Stimulated activated CD8-positive, alpha-beta memory T cell treated with anti-CD3 and anti-CD28 coated beads, Interleukin-2, amount 100 ng/mL, for 1 hour (primary cell): ENCODE measurements at places on chromosomes 4 and X.

DNA sequence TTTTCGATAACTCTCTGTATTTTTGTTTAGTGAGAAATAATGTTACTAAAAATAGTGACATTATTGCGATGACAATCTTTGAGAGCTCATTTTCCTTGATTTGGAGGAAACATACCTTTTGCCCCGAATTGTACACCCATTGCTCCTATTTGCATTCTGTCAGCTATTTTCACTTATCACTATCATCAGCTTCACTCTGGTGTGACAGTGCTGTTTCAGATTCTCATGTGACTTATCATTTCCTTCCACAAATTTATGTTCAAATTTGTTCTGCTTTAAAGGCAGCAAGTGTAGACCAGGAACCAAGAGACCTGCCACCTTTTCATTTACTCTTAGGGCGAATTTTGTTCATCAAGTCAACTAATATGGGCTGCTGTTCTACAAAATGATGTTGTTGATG is 179.4 kb downstream of the RBM46 start:
- no peak for DNase-seq

DNA sequence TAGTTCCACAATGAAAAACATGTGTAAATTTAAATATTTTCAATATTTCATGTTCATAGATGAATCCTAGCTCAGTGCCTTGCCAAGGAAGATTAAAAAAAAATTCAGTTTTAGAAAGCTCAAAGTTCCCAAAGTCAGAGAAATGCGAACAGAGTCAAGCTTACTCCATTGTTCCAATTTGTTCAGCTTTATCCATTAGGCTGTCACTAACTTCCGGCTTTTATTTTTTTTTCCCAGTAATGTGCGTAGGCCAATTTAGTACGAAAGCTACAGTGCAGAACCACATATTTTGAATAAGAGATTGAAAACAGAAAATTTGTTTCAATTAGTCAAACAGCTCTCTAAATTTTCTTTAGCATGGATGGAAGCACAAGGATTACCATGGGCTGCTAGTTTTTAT is 23.1 kb upstream of the KLHL2 start:
- no peak for DNase-seq

DNA sequence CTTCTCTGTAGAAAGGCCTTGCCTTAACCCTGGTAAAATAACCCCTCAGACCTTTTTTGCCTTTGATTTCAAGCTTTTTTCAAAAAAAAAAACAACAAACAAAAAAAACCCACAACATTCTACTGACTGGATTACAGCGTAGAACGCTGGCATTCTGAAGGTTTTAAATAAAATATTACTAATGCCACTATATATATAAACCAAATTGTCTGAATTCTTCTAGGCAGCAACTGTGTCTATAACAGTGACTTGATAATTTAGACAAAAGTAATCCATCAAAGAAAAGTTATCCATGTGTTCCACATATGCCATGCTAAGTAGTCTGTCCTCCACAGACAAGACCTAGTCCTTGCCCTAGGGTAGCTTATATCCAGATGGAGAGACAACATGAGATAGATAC is 33.6 kb upstream of the CXCL8 start:
- DNase-seq: no peak

DNA sequence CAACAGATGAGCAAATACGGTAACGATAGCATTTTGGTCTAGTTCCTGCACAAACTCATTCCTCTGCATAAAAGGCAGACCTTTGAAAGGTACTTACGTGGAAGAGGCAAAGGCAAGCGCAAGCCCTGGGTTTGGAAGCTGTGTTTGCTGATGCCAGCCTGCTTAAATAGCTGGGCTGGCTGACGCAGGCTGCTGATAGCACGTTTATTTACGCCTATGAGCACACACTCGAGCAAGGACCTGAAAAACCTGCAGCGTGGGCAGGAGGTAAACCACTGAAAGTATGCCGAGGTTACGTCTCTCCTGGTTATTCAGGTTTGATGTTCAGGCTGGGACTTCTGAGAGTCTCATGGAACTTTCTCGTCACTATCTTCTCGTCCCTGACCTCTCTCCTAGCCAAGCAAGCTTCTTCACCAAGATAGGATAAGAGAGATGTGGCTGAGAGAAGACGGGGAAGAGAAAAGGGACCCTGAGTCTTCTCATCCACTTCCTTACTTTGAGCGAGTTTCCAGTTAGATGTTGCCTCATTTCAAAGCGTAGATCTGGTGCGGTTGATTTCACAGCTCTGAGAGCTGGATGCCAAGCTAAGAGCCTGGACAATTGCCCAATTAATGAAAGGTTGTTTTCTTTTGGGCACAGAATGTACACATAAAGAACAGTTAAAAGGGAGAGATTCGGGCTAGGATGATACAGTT is at the start of gene HOPX:
Gene HOPX (minus strand): TSS at position 139 of the 695 bp plus-strand sequence. CDS start 23,480 bp downstream, outside the sequence.
- no peak for DNase-seq

DNA sequence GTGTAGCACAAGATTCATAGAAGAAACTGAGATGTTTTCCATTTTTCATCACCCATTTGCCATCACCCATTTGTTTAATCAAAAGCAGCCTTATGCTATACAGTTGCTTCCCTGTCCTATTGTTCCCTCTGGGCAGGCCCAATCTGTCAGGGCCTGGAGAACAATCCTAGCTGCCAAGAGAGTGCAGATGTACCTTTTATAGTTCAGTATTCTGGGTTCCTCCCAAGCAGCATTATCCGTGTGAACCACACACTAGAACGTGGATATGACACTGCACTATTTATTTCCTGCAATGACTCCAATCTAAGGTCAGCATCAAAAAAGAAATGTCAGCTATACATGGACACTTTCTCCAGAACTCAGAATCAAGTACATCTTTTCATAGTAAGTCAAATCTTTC is 269.0 kb downstream of the ADGRA3 start:
- no peak for DNase-seq

- no peak for DNase-seq
These were observed 57.9 kb upstream of the HPF1 start for GRCh38 chr4:169815606-169816005.

- no peak for DNase-seq
These were observed 211.4 kb downstream of the CXXC4 start for GRCh38 chr4:104283303-104283702.

DNA sequence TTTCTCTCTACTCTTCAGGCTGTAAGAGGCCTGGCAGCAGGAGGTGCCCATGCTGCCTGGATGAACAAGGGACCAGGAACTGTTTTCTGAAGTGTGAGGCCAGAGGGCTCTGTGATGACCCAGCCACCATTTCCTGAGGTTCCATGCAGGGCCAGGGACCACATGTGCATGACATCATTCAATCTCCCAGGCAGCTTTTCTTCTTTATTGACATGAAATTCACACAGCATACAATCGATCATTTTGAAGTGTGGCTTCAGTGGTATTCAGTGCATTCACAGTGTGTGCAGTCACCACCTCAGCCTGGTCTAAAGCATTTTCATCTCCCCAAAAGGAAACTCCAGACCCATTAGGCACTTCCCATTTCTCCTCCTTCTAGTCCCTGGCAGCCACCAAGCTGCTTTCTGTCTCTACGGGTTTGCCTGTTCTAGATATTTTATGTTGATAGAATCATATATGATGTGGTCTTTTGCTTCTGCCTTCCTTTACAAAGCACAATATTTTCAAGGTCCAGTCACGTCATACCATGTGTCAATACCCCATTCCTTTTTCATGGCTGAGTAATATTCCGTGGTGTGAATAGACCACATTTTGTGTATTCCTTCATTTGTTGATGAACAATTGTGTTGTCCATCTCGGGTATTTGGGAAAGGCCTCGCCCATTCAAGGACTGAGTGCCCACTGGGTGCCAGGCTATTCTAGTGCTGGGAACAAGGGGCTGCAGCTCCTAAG is 93.1 kb downstream of the PSAPL1 start:
- no peak for DNase-seq

DNA sequence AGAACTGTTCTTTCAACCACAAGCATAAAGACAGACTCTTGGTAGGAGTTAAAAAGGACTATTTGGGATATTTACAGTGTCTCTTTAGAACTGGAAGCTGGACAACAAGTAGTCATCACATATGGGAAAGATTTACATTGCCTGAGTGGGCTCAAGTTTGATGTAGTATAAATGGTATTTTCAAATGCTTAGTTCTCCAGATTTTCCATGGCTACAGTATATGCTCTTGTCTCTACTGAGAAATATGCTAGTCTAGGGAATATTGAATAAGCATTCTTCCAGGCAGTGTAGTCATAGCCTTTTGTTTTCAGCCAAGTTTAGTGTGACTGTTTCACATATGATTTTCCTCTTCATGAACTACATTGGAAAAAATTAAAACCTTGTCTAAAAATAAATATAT is 315.6 kb downstream of the ARHGAP24 start:
- no peak for DNase-seq

GRCh38 chrX:69072486-69073006 is 92.7 kb downstream of the PJA1 start:
- DNase-seq: no peak

DNA sequence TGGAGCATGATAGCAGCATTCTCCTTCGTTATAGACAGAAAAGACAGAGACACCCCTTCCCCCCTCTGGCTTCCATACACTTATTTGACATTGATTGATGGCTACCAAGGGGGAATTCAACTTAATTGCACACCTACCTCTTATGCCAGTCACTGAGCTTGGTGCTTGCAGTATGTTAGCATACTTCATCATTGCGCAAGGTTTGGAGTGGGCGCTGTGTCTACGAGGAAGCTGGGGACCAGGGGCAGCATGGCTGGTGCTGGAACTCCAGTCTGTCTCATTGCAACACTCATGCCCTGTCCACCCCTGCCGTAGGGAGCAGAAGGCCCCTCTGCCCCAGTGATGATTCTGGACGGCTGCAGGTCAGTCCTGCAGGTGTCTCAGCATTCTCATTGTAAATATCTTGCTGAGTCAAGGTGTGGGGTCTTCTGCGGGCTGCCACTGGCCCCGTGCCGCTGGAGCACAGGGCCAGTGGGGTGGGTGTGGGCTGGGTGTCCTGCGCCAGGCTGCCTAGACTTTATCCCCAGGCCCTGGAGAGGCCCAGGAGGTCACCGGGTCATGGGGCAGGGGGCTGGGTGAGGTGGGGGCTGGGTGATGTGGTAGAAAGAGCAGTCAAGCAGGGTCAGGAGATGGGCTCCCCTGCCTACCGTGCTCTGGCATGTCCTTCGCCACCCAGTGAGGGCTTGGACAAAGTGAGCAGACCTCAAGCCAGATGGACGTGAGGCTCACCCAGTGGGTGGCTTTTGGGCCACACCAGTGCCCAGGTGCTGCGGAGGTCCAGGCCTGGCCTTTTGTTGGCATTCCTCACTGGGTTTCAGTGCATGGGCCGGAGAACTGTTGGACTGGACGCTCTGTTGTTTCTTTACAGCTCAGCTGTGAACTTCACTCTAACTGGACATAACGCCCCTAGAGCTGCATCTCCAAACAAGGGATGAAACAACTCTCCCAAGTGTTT is 85.5 kb downstream of the PSAPL1 start:
- no peak for DNase-seq

GRCh38 chr4:184477201-184477999 is 3.0 kb upstream of the IRF2 start:
- DNase-seq: no peak

- no peak for DNase-seq
These were observed 36.7 kb downstream of the CHRDL1 start for GRCh38 chrX:110758781-110759422.

DNA sequence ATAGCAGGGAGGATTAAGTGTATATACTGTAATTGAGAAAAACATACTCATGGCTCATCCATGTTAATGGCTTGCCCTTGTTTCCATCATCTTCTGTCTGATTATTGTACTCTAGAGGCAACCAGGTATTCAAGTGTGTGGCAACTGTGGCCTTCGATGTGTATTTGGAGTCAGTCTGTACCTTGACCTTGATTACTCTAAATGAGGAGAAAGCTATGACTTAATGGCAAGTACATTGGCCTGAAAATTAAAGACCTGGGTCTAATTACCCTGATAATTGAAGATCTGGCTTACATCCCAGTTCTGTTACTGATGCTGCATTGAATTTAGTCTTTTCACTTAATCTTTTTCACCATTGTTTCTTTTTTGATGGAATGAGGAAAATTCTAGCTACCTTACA is 409.2 kb downstream of the CCSER1 start:
- no peak for DNase-seq

DNA sequence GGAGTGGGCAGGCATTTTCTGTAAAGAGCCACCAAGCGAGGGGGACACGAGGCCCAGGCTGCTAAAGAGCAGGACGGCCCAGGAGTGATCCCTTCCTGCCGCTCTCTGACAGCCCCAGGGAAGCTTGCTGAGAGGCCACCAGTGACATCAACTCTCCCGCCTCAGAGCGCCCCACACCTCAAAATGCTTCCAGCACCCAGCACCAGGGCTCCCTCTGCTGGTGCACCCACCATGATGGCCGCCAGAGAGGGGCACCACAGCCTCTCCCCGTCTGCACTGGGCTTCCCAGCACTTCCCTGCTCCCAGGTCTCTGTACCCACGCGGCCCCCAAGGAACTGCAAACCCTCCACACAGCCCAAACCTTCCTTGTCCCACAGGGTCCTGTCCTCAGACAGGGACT is 40.4 kb downstream of the GAK start:
- DNase-seq: no peak

- no peak for DNase-seq
These were observed 512.8 kb upstream of the PCDH7 start for GRCh38 chr4:30207389-30207788.

- DNase-seq: no peak
These were observed 101.3 kb downstream of the SLC2A9 start for GRCh38 chr4:9920029-9920428.
